Aorta (tissue), 5 donors: ENCODE measurements at places on chromosomes 3 and 15.

GRCh38 chr15:58548308-58549012 is 116.7 kb downstream of the LIPC start:
- DNase-seq = no peak

GRCh38 chr3:9770276-9770812 is 597 bp upstream of the CAMK1 start:
- peak; percentile 84 for DNase-seq

- DNase-seq = no peak
Measured at GRCh38 chr3:187920030-187920429, 174.8 kb upstream of the BCL6 start.

- no peak for DNase-seq
Measured at GRCh38 chr15:89196994-89197393, 24.4 kb downstream of the RLBP1 start.

GRCh38 chr3:119257654-119258410 is 17.2 kb upstream of the B4GALT4 start:
- peak; percentile 45 for DNase-seq

DNA sequence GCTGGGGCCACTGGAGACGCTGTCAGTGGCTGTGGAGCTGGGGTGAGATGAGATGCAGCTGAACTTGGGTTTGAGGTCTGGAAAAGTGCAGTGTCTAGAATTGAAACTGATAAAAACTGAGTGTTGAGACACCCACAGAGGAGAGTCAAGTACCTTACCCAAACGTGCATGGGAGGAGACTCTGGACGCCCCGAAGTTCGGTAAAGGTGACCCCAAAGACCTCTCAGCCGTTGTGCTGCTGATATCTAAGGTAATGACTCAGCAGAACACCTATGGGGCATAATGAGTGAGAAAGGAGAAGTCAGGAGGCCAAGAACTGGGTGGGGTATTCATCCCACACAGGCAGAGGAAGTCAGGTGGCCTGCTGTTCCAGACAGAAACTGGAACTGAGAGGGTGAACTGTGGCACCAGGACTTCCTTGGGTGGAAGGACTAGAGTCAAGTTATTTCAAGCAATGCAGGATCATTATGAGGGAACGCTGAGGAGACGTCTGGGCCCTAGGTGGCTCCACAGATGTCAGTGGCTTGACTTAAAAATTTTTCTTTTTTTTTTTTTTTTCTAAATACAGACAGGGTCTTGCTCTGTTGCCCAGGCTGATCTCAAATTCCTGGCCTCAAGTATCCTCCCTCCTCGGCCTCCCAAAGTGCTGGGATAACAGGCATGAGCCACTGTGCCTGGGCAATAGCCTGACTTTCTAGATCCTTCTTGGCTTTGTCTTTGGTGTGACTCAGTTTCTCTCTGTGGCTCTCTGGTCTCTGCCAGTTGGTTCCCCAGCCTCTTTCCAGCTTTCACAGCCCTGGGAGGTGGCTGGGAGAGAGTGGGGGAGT is 67.6 kb upstream of the GCNT3 start:
- no peak for DNase-seq

- no peak for DNase-seq
Measured at GRCh38 chr15:67605871-67606270, 63.4 kb downstream of the MAP2K5 start.

DNA sequence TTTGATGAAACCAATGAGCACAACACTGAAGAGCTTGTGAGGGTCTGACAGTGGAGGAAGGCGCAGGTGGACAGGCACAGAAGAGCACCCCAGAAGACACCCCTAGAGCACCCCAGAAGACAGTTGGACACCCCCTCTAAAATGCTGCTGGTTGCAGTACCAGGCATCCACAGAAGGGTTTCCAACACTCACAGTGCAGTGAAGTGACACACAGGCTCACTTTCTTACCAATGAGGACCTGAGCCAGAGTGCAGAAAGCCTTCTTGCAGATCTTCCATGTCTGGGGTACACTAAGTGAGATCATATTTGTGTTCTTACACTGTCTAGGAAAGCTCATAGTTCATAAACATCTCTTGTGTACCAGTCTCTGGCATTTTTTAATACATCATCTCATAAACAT is 27.6 kb downstream of the CCNL1 start:
- DNase-seq = no peak

DNA sequence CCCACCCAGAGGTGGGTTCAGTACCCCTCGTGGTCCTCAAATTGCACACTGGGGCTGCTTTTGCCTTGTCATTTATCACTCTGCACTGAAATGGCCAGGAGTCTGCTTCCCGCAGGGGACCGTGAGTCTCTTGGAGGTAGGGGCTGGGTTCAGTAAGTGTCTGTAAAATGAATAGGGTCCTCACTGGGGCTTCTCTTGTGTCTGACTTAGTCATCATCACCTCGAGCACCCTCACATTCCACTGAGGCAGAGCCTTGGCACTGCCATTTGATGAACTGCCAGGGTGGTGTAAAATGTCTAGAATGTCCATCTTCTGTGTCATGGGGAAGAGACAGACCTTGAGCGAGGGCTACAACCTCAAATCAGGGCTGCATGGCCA is 61.0 kb upstream of the RYK start:
- DNase-seq = no peak

DNA sequence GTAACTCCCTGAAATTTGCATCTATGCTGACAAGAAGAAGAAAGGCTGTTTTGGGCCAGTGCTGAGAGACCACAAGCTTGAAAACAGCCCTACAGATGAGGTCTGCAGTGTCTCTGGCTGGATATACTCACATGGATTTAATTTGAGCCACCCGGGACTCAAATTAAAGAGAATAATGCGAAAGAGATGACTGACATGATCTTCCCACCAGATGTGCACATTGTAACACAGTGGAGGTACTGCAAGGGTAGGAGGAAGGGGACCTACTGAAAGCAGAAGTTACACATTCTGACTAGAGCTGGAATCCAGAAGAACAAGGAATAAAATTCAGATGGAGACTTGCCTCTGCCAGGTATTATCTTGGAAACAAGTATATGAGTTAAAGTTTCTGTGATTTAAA is 728.3 kb upstream of the SGO1 start:
- DNase-seq = no peak

- DNase-seq = peak; percentile 93
Measured at GRCh38 chr3:127035677-127036076, 52.8 kb downstream of the PLXNA1 start.

GRCh38 chr3:179697736-179698332 is 45.0 kb downstream of the USP13 start:
- DNase-seq = no peak

DNA sequence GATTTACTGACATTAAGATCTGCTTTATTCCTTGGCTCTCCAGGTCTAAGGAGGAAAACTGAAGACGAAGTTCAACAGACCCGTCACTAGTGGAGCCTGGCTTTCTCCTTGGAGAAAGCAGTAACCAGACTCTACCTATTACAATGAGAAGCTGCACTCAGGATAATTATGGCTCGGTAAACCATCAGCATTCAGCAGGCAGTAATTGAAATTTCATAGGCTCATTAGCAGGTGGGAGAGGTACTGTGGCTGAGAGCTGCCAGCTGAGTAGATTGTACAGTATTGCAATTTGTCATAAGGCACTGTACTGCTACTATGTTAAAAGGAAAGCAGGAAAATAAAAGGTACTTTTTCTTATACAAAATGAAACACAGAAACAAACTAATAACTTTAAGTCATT is 51.2 kb downstream of the CHAC1 start:
- DNase-seq = no peak

DNA sequence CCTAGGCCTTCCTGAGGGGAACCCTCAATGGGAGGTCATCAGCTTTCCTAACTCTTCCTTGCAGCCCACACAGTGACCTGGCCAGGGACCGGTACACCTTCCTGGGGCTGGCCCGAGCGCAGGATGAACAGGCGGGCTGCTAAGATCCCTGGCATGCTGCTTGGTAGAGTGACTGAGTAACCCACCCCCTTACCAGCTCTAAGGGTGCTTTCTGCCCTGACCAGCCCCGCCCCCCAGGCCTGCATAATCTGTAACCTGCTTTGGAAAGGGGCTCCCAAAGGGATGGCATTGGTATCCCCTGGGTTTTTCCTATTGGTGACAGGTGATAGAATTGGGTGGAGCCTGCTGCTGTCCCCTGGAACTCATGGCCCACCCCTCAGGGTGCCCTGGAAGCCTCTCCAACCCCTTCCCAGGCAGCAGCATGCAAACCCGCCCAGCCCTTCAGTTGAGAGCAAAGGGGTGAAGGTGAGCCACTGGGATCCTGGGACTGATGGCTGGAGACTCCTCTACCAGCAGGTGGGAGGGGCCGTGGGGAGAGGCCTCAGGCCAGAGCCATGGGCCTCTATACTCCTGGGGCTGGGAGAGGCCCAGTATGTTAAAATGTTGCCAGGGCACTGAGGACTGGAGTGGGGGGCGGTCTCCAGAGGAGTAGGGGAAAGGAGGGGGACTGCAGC is 11.1 kb upstream of the KIF7 start:
- no peak for DNase-seq

DNA sequence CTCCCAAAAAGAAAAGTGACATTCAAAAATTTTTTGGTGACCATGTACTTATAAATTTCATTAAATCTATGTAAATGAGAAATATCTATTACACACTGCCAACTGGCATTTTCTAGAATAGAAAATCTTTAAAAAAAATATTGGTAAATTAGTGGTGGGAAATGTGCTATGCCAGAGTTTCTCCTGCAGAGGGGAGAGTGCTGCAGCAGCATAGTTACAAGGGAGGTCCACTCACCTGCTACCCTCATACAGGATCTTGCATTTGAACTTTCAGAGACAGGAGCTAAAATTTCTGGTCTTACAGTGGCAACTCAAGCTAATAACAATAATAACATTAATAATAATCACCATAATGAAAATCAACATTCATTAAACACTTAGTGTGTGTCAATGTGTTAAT is 459.6 kb downstream of the NSUN3 start:
- no peak for DNase-seq

- DNase-seq = no peak
Measured at GRCh38 chr15:52200831-52201365, 9.7 kb upstream of the GNB5 start.

DNA sequence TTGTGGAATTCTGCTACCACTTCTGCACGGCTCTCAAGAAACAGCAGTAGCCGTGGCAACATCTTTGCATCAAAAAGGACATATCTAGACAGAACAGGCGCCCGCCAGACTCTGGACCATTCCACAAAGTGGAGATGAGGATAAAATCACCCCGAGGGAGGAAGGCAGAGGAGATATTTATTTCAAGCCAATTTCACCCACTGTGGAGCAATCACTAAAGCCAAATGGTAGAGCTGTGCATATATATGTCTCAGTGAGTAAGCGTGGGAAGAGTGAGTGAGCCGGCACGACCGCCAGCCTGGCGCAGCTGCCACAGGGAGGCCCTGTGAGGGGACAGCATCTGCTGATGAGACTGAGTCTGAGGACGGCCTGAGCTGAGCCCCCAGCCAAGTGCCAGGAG is 111.3 kb downstream of the MEGF11 start:
- DNase-seq = no peak

DNA sequence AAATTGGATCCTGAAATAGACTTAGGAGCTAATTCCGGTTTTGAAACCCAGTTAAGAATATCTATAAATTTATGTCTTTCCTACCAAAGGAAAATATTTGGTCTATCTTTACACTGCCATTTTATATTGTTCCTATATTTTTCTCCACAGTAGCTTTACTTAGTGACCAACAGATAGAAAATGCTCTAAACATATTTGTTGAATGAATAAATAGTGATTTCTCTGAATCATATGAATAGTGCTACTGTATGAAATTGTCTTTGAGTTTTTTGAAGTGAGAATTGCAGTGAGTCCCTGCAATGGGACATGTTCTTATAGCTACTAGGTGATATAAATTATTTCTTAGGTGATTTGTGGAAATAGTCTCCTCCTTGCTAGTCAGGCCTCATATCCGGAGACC is 18.5 kb upstream of the EID1 start:
- DNase-seq = no peak

- DNase-seq = peak; percentile 9
Measured at GRCh38 chr15:67036775-67037555, 28.4 kb upstream of the SMAD3 start.

DNA sequence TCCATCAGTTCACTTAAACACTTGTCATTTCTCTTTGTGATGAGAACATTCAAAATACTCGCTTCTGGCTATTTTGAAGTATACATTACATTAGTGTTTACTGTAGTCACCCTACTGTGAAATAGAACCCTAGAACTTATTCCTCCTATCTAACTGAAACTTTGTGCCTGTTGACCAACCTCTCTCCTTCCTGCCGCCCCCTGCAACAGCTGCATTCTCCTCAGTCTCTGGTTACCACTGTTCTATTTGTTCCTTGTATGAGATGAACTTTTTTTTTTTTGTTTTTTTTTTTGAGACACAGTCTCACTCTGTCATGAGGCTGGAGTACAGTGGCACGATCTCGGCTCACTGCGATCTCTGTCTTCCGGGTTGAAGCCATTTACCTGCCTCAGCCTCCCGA is 2.9 kb downstream of the RAD51 start:
- no peak for DNase-seq

GRCh38 chr3:101020351-101021015 is 27.3 kb upstream of the ABI3BP start:
- no peak for DNase-seq

DNA sequence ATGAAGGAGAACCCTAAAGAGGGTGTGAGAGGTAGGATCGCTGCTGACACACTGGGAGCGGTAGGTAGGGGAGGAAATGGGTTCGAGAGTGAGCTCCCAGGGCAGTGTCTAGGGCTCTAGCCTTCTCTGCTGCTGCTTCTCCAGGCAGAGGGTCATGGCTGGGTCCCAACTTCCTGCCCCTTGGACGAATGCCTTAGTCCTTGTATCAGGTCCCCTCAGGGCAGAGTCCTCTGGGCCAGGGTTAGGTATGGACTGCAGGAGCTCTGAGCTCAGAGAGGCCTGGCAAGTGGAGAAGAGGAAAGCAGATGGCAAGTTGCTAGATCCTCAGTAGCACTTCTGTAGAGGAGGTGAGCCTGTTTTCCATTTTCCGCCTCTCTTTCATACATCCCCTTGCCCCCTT is 2.9 kb downstream of the CORO2B start:
- DNase-seq = peak; percentile 55
